Stimulated activated CD4-positive, alpha-beta T cell treated with anti-CD3 and anti-CD28 coated beads, Interleukin-12 subunit alpha, Interleukin-12 subunit beta, amount 100 ng/mL, for 24 hours (primary cell): ENCODE measurements at places on chromosomes 12 and 14.

DNA sequence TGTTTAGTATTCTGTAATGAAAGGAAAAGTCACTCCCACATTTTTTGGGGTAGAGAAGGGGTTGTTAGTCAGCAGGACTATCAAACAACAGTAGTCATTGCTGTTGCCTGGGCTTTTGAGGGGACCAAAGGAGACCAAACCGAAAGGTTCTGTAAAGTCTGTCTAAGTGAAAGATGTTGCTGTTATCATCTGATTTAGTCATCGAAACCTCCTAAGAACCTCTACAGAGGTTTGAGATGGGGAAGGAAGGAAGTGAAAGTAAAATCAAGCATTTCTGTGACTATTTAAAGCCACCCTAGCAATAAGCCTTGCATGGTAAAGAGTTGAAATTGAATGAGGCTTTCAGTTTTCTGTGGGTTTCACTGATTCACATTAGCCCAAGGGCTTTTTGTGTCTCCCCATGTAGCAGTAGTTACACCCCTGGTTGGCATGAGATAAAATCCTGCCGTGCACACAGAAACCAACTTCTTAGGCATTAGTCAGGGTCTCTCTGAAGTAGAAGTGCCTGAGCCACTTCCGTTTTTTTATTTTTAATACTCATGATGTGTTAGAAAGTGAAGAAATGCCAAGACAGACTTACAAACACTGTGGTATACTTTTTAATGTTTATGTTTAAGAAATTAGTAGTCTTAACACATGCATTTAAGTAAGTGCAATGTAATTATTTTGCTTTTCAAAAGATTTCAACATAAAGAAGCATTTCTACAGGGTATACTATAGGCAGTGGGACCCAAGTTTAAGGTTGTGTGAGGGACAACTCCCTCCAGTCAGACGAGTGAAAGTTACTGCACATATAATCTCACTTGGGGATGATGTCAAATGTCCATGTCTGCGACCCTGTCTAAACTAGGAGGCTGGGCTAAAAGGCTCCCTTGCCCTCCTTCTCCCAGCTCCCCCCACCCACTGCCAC lies 50.4 kb downstream of the DYRK2 start:
- DNase-seq: peak; percentile 26

- no peak for DNase-seq
Observed at GRCh38 chr12:48881686-48882314, 16.1 kb upstream of the RND1 start.

- no peak for DNase-seq
Observed at GRCh38 chr14:99672506-99673304, 11.4 kb upstream of the CYP46A1 start.

- no peak for DNase-seq
Observed at GRCh38 chr14:58639842-58640484, 2.2 kb downstream of the DACT1 start.

- DNase-seq: no peak
Observed at GRCh38 chr14:89775151-89775550, 179.4 kb downstream of the EFCAB11 start.
